Common myeloid progenitor, CD34-positive (primary cell): ENCODE measurements at places on chromosomes 12 and 14.

DNA sequence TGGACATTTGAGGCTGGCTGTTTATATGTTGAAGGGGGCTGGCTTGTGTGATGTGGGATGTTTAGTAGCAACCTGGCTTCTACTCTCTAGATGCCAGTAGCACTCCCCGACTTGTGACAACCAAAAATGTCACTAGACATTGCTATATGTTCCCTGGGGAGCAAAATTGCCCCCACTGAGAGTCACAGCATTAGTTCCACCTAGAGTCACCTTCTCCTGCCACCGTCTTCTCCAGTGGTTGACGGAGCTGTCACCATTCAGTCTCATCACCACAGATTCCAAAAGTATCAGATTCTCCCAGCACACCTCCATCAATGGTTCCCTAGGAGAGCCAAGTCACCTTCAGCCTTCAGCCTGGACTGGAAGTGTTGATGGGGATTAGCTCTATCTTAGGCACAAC lies 7.8 kb upstream of the KRT76 start:
- no peak for DNase-seq

- peak; percentile 70 for DNase-seq
These were observed 2.2 kb downstream of the PDZRN4 start for GRCh38 chr12:41190338-41190737.

DNA sequence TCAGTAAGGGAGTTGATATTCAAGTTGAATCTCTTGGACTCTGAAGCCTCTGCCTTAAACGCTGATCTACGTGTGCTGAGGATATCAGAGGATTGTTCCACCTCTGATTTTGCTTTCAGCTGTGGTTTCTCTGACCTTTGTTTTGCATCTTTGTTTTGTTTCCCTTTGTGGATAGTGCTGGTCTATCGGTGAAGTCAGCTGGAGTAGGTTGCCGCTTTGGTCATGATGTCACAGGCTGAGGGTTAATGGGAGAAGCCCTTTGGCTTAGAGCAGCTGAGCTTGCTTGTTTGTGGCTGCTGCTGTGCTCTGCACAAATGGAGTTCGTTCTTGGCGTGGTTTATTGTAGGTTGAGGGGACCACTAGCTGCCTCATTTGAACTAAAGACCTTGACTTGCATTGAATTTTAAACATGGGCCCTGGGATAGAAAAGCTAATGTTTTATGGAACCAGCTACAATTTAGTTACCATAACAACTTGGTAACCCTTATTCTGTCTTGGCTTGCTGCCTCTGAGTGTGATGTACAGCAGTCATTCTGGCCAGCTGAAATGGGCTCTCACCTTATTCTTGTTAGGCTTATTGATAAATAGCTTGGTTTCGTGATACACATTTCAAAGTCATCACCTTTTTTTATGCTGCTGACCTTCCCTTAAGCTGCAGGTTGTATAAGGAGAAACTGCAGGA lies 284.5 kb upstream of the E2F7 start:
- DNase-seq, result no peak

GRCh38 chr12:65868133-65868705 lies 43.9 kb downstream of the HMGA2 start:
- peak; percentile 34 for DNase-seq

DNA sequence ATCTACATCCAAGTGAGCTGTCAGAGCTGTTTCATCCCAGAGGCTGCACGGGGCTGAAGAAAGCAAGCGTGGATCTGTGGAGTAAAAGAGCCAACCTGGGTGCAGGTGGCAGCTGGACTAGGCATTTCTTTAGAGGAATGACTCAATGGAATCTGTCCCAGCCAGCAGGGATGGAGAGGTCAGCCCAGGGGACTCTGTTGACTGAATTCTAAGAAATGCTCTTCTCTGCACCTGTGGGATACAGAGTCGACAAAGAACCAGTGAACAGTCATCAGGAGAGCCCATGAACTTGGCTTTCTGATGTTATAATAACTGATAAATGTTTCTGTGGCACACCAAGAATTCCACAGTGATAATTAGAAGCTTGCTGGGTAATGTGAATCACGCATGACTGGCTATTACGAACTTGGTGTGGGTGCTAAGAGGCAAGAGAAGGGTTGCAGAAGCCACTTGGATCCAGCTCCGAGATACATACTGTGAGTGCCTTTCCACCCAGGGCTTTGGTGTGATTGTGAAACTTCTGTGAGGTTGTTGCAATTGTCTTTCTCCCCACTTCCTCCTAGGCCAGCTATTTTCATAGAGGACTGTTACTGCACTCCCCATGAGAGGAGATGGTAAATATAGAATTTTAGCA lies 16.2 kb downstream of the PYGL start:
- DNase-seq, result peak; percentile 70

DNA sequence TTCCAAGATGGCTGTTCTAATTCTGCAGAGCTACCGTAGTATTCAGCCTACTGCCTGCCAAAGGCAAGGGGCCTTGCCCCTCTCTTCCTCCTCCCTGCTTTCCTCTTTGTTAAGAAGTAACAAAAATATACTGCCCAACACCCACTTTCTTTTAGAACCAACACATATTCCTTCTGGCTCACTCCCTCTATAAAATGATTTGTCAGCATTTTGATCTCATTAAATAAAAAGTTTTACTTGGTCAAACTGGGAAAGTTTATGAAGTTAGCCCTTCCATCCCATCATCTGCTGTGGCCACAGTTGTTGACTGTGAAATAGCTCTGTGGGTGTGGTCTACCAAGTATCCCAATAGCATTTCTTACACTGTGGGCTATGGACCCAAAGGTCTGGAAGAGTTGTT lies 472.4 kb downstream of the ZFP36L1 start:
- DNase-seq, result no peak

- DNase-seq, result no peak
These were observed 170.2 kb upstream of the PRICKLE1 start for GRCh38 chr12:42759622-42760273.

DNA sequence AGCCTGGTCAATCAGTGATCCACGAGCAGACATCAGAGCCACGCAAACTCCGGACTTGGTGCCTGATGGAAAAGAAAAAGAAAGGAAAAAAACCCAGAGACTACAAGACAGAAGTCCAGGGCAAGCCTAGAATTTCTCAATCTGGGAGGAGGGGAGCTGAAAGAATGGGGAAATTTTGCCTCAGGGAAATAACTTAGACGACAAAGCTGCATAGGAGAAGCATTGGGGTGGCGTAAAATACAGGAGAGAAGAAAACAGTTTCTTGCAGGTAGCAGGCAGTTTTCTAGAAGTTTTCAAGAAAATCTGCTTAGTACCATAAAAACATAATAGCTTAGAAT lies 2.6 kb upstream of the SLC11A2 start:
- no peak for DNase-seq

DNA sequence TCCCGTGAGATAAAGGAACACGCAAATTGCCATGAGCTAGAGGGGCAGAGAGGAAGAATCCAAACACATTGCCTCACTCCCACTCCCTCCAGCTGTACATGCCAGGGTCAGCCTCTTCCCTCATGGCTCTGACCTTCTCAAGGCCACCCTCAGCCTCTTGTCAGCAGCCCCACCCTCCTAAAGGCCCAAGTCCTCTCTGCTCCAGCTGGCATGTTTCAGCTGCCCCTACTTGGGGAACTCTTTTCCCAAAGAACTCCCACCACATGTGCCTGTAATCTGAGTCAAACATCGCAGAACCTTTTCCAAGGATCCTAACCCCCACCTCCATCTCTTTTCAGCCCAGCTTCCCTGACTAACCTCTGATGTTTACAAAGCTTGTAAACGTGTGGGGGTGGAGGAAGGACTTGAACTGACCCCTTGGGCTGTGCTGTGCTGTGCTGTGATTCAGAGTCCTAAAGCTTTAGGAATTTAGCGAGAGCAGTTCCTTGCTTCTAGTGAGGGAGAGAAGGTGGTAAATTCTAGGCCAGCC lies 7.3 kb upstream of the CACNB3 start:
- no peak for DNase-seq

DNA sequence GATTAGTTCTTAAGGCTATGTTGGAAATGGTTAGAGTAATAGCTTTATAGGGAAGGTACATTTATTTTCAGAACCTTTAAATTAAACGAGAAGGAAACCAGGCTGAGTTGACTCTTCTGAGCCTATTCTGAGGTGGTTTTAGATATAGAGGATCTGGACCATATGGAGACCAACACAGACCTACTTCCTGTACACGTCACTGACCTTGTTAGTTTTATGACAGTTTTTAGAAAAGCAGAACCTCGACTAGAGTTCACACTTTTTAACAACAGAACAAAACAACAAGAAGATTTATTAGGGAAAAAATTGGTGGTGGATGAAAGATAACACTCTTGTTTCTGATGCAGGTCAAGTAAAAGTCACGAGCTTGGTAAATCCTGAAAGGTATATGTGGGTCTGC lies 107.1 kb downstream of the NPAS3 start:
- DNase-seq, result peak; percentile 44

GRCh38 chr14:101819251-101819990 lies 57.9 kb downstream of the PPP2R5C start:
- DNase-seq, result no peak

DNA sequence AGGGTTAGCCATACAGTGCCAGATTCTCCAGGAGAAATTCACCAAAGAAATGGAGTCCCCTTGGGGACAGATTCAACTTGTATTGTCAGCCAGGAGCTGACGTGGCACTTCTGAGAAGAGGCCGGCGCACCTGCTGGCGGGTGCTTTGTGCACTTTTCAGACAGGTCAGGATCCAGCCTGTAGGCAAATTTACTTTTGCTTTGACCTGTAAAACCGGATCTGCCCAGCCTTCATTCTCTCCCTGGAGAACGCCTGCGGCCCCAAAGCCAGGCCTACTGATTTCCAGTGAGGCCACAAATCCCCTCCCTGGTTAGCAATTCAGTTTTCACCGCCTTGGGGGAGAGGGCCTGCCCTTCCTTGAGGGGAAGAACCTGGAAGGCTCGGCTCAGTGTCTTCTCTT lies 17.4 kb downstream of the P2RX4 start:
- no peak for DNase-seq

- no peak for DNase-seq
These were observed 2.8 kb upstream of the NID2 start for GRCh38 chr14:52071675-52072074.

- DNase-seq, result no peak
These were observed 208.3 kb downstream of the PHETA1 start for GRCh38 chr12:111160350-111161241.

GRCh38 chr12:52969166-52969795 lies 20.4 kb downstream of the KRT18 start:
- no peak for DNase-seq

- DNase-seq, result no peak
These were observed 19.4 kb downstream of the FUT8 start for GRCh38 chr14:65431951-65432350.

GRCh38 chr12:124236625-124237031 lies 58.3 kb upstream of the RFLNA start:
- DNase-seq, result no peak

GRCh38 chr12:115199831-115200230 lies 515.9 kb upstream of the TBX3 start:
- no peak for DNase-seq

- no peak for DNase-seq
These were observed 12.0 kb downstream of the FUT8 start for GRCh38 chr14:65424531-65424930.

DNA sequence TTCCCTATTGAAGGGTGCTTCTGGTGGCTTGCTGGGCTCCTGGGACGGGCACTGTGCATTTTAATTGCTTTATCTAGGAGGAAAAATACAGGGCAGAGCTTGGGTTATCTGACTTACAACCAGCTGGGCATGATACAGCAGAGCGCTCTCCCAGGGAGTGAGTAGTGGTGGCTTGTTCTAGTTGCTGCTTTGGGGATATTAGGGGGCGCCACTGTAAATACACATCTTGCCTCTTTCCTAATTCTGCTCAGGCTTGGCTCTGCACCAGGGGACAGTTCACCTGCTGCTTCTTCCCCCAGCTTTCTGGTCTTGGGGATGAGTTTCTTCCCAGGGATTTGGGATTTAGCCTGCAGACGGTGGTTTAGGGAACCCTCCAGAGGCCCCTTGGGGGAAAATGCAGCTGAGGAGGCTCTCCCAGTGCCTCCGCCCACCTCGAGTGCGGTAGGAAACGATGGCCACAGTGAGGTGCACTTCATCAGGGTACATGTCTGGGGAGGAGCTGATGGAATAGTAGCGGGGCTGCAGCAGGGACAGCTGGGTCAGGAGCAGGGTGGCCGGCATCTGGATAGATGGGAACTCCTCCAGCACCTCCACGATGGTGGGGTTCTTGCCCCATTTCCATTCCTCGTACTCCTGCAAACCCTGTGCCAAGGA lies 36.9 kb upstream of the FBXO21 start:
- no peak for DNase-seq

DNA sequence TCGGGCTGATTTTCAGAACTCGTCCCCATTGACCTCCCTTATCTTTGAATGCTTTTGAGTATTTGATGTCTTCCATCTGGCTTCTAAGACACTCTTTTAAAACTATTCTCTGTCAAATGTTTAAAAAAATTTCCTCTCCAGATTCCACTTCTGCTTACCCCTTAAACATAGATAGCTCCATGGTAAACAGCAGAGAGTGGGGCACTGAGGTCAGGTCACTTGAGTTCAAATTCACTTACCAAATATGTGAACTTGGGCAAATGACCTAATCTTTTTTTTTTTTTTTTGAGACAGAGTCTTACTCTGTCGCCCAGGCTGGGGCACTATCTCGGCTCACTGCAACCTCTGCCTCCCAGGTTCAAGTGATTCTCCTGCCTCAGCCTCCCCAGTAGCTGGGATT lies 126.8 kb upstream of the CPSF6 start:
- no peak for DNase-seq

DNA sequence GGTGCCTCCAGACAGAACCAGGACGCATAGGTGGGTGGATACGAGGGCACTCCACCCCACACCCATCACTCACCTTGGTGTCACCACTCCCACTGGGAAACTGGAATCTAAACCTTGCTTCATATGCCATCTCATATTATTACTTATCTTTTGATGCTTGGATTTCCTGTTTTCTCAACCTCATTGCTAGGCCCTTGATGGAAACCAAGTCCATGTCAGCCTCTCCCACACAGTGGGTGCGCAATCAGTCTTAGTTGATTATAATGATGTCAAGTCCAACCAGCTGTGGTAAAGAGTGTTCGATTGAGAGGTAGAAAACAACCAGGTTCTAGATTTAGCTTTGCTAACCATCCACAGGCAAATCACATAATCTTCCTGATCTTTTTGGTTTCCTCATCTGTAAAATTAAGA lies 584 bp upstream of the DDHD1 start:
- DNase-seq, result no peak

DNA sequence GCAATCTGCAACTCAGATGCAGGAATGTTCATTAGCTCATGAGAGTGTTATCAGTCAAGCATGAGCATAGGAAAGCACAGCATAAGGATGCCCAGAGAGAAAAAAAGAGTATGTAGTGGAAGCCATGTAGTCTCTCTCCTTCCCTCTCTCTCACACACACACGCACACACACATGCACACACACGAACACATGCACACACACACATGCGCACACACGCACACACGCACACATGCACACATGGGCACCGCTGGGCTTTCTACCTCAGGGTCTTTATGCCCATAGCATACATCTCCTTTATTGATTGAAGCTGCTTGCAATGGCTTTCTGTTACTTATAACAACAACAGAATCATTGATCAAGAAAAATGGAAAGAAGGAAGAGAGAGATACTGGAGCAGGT lies 240.9 kb downstream of the ETNK1 start:
- no peak for DNase-seq
